Fibroblast of skin of left quadriceps (primary cell): ENCODE measurements at places on chromosomes 4 and X.

DNA sequence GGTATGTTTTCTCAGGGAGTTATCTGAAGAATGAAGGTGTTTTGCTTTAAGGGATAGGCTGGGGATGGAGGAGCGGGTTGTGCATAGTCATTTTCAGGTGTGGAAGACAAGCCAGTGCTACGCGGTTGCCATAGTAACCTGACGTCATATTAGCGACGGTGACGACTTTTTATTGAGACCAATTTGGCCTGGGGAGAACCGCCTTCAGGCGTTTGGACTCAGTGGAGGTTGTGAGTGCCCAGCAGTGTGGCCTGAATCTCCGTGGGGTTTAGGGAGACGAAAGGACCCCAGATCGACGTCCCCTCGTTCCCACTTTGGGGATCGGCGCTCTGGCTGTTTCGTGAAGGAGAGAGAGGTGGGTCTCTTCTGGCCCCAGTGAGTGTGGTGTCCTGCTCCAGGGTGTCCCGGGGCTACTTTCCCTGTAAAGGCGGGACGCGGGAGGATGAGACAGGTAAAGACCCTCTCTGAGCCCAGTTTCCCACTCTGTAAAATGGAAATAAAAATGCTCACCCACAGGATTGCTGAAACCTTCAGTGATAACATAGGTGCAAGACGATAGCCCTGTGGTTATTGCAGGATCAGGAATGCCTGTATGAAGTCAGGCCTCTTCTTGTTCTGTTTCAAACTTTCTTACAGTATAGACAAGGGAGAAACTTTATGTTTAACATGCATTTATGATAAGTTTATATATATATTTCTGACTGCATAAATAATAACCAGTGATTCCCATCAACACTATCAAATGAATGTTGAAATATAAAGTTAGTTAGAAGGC lies 48.6 kb downstream of the GPRASP3 start:
- peak; percentile 78 for DNase-seq

DNA sequence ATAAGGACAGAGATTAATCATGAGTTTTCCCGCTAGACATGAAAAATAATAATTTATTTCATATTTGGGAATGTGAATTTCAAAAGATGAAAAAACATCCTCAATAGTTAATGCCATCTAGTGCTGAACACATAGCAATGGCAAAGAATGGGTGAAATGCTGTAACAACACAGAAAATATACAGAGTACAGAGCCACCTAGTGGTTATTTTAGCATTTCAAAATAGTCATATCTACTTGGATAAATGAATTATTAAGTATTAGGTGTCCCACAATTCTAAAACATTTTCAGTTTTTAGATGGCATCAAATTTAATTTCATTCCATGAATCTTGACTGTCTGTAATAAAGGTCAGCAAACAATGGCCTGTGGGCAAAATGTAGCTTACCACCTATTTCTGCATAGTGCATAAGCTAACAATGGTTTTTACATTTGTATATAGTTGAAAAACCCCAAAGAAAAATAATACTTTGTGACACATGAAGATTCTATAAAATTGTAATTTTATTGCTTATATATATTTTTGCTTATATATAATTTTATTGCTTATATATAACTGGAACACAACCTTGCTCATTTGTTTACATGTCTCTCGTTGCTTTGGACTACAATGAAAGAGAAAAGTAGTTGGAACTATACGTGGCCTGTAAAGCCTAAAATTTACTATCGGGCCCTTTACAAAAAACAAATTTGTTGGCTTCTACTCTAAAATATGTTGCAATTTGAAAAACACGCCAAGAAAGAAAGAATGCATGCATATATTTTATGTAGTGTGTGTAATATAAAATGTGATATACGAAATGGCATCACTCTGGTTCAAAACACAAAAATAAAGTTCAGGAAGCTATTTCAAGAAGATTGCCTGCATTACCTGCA lies 99.1 kb upstream of the FAM47C start:
- DNase-seq: no peak

DNA sequence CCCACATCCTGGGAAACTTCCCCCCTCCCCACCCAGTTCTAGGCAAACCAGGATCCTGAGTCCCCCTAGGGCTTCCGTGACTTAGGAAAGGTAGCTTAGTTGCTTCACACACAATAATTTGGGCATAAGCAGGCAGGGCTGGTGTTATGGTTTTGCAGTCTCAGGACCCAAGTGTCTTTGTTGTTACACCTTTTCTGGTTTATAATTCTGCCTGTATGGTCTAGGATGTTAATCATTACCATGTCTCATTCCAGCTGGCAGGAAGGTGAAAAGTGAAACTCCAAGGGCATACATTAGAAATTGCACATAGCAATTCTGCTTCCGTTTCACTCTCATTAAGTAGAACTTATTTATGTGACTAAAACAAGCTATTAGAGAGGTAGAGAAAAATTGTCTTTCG lies 16.8 kb downstream of the UGT8 start:
- no peak for DNase-seq

DNA sequence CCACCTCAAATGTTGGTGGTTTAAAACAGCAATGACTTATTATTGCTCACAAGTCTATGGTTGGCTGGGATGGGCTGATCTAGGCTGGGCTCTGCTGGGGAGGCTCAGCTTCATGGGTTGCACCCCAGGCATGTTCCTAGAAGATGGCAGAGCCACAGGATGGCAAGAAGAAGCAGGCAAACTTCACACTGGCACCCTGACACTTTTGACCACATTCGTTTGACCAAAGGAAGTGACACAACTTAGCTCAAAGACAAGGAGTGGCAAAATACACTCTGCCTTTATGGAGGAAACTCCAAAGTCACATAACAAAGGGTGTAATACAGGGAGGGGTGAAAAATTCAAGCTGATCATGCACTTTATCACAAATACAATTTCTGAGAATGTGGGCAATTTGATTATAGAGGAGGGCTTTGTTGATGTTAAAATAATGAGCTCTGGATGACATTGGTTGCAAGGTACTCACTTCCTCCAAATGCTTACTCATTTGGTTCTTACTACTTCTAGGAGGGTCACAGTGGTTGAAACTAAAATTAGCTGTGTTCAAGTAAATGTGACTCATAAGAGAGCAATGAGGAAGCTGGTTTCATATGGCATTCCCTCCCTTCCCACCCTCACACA lies 249.2 kb upstream of the RPS6KA3 start:
- DNase-seq: peak; percentile 65
